Midbrain (tissue), 1 donor: ENCODE measurements at places on chromosomes 5 and 9.

GRCh38 chr9:91075279-91075678 is 273.7 kb downstream of the SYK start:
- no peak for DNase-seq

GRCh38 chr9:101307051-101307450 is 77.8 kb downstream of the BAAT start:
- DNase-seq = no peak

DNA sequence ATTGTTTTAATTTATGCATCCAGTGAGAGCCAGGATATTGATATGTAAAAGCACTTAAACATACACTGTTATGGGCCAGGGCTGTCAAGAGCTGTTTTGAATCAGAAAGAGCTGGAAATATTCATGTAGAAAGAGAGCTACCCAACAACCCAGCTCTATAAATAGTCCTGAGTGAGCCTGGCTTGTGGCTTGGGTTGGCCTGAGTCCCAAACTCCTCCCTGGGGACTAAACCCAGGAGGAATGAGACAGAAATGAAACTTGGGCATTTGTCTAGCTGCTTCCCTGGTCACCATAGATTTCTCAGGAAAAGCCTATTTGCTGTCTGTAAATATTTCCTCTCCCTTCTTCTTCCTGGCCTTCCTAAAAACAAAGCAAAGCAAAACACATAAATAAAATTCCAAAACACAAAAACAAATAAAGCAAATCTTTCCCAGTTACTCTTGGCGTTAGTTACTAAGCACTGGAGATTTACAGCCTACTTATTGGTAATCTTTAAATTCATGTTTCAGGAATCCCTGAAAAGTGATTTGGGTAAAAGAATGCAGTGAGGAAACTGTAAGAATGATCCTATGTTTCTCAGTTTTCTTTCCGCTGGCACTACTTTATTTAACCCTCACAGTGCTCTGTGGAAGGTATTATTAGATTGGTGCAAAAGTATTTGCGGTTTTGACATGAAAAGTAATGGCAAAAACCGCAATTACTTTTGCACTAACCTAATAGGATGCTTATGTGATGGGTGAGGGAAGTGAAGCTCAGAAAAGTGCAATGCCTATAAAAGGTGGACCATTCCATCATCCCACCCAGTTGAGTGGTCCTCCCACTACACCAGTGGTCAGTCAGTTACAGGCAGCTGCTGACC is 111.8 kb downstream of the CARTPT start:
- DNase-seq = peak; percentile 45

GRCh38 chr9:135029871-135030565 is 57.5 kb upstream of the OLFM1 start:
- DNase-seq = no peak

- DNase-seq = peak; percentile 43
Observed at GRCh38 chr5:116492016-116492623, 82.5 kb downstream of the SEMA6A start.

GRCh38 chr5:30604648-30605262 is 588.7 kb upstream of the CDH6 start:
- DNase-seq = no peak

GRCh38 chr9:125841444-125841843 is 94.3 kb downstream of the PBX3 start:
- no peak for DNase-seq

DNA sequence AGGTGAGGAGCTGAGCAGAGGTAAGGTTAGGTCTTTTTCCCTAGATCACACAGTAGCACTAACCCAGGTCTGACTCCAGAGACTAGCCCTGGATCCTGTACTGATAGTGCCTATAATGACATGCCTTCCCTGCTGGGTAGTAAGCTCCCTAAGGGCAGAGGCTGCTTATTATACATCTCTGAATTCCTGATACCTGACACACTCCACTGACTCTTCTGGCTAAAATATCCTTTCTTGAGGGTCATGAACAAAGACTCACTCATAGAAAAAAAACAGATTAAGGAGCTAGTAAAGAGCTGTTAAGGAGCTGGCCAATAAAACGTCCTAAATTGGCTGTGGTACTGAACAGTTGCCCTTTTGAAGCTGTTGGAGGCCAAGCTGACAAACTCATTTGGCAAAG is 149.0 kb upstream of the ITGA1 start:
- DNase-seq = no peak

- no peak for DNase-seq
Observed at GRCh38 chr5:143214458-143214857, 189.0 kb downstream of the NR3C1 start.

- no peak for DNase-seq
Observed at GRCh38 chr9:121721770-121722169, 70.3 kb downstream of the DAB2IP start.

GRCh38 chr5:3401635-3402034 is 194.0 kb upstream of the IRX1 start:
- no peak for DNase-seq

DNA sequence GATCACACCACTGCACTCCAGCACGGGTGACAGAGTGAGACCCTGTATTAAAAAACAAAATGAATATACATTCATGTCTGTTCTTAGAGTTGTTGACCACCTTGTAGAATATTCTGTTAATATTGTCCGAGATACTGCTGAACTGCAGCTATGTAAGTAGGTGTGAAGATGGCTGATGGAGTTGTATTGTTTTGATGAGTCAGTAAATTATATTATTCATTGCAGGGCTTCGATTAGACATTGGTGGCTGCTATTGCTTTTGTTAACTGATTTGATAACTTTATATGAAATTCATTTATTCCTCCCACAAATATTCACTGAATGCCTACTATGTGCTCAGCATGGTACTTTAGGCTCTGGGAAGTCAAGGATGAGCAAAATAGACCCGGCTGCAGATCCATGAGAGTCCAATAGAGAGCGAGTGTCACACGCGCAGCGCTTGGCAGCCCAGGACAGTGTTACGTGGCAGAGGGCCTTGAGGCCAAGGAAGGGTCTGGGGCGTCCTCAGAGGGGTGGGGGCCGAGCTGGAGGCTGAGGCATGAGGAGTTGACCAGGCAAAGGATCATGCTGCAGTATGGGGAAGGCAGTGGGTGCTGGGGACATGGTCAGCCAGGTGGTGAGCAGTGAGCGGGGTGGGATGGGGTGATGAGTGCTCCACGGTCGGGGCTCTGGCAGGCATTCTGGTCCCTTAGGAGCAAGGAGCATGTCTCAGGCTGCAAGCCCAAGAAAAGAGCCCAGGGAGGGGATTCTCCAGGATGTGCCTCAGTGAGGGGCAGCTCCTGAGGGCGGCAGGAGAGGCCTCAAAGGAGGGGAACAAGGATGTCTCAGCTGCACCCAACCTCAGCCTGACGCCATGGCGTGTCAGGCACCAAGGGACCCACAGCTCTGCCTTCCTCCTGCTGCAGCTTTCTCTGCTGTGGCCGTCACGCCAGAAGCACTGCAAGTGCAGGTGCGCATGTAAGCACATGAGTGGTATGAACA is 243.5 kb downstream of the GADD45G start:
- DNase-seq = no peak

- DNase-seq = no peak
Observed at GRCh38 chr5:149930043-149930748, 14.4 kb downstream of the PDE6A start.

GRCh38 chr9:127311239-127311741 is 46.7 kb downstream of the GARNL3 start:
- DNase-seq = no peak

DNA sequence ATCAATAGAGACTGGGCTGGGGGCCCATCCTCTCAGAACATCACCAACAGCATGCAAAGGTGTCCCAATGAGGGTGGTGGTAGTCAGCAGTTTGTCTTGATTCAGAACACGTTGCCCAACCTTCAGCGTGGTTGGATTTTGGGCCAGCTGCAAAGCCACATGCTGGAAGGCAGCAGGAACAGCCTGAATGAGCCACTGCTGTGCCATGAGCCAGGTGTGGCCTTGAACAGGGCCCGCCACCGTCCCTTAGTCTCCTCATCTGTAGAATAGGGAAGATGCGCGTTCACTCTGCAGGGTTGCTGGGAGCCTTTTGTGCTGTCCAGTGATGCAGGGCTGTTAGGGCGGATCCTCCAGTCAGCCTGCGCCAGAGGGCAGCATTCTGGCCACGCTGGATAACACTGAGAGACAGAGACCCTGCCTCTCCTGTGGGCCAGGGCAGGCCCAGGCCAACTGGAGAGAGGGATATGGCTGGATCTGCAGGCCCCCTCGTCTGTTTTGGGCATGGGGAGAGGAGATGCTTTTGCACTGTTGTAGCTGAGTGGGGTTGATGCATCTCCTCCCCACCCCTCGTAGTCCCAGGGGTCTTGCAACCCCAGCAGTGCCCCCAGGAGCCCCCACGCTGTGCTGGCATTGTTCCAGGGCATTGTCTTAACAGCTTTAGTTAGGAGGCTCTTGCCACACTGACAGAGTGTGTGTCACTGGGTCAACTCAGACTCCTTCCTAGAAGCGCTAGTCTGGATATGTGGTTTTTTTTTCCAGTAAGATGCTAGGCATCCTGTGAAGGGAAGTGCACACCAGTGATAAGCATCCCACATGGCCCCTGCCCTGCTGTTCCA is 42.1 kb downstream of the SLC46A2 start:
- DNase-seq = no peak

GRCh38 chr9:127557466-127557869 is 54.6 kb upstream of the STXBP1 start:
- DNase-seq = no peak

- DNase-seq = no peak
Observed at GRCh38 chr5:172694541-172694940, 53.5 kb downstream of the NEURL1B start.

- no peak for DNase-seq
Observed at GRCh38 chr5:119353686-119354366, 2.0 kb upstream of the TNFAIP8 start.

- no peak for DNase-seq
Observed at GRCh38 chr5:157267025-157267424, 1.1 kb downstream of the CYFIP2 start.

DNA sequence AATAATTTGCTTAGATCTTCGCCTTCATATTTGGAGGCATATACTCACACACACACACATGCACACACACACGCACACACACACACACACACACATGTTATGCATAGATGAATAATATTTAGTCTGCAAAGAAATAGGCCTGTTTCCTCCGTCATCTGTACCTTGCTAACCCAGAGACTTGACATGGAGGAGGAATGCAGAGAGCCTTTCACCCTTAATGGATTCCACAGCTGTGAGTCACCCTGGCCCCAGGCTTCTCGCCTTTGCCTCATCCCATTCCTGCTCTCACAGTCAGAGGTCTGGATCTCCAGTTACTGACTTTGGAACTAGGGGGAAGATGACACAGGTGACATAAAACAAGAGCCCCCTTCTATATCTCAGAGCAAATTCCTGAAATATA is 29.7 kb downstream of the ZNF462 start:
- DNase-seq = no peak

GRCh38 chr5:55187370-55187769 is 14.4 kb upstream of the CDC20B start:
- DNase-seq = no peak

GRCh38 chr5:74621492-74621891 is 19.0 kb downstream of the ENC1 start:
- DNase-seq = no peak
